Activated T-cell treated with anti-CD3 and anti-CD28 coated beads for 1 hour (primary cell): ENCODE measurements at places on chromosomes 7 and 10.

DNA sequence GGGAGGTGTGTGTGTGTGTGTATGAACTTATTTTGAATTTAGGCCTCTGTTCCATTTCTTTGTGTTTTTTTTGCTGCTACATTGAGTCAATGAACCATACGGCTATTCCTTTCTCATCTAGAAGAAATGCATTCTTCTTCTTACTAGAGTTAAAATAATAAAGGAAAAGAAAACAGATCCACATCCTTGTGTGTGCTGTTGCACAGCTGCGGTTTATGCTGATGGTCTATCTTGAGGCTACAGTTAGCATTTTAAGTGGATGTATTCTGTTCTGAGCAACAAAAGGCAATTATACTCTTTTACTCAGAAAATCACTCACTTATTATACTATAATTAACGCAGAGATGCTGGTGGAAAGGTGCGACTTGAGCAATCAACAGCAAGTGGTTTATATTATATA is 615.0 kb upstream of the MBL2 start:
- DNase-seq: no peak

DNA sequence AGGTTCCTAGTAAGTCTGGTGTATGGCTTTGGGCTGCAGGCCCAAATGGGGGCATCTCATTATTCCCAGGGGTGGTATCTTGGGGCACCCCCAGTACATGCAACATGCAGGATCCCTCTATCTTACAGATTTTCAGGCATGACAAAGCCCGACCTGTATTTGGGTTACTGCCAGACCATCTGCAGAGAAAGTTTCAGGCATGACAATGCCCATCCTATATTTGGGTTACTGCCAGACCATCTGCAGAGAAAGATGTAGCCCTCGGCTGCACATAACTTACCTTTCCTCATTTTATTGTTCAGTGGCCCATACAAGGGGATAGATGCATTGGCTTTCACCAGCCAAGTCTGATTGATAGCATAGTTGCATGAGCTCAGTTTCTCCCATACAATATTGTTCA is 112.2 kb upstream of the RAB18 start:
- DNase-seq: no peak

- DNase-seq: no peak
Observed at GRCh38 chr10:74328388-74328787, 177.4 kb downstream of the ADK start.

- no peak for DNase-seq
Observed at GRCh38 chr7:107355616-107356015, 114.2 kb upstream of the GPR22 start.

- DNase-seq: no peak
Observed at GRCh38 chr10:29646238-29646902, 11.6 kb upstream of the SVIL start.
